ENCODE measurements at places on chromosomes 3 and 15.

- DNase-seq = no peak
These were observed 309.1 kb downstream of the KCNH8 start for GRCh38 chr3:19457449-19457848.

DNA sequence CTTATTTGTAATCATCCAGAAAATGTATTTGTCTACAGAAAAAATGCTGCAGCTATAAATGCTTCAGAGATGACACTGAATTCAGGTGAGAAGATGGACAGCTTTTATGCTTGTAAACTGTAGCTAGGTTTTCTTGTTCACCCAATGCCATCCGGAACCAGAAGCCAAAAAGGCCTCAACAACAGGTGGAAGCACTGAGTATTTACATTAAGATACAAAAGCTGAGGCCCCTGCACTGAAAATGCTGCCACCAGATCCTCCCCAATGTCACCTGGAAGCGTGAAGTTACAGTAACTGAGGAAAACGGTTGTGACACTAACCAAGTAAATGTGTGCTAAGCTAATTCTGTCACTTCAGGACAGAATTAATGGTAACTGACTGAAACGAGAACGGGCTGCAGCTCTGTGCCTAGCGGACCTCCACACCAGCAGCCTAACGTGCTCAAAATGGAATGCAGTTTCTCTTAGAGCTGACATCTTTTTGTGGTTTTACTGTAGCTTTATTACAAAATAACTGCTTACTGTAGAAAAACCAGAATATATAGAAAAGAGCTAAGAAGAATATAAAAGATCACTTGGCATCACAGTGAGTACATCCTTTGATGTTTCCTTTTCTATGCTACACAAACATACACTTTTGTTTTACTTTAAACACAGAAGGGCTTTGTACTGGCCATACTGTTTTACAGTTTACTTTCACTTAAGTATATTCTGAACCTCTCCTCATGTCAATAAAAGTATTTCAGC, 7.6 kb downstream of the CHSY1 start:
- DNase-seq = no peak

DNA sequence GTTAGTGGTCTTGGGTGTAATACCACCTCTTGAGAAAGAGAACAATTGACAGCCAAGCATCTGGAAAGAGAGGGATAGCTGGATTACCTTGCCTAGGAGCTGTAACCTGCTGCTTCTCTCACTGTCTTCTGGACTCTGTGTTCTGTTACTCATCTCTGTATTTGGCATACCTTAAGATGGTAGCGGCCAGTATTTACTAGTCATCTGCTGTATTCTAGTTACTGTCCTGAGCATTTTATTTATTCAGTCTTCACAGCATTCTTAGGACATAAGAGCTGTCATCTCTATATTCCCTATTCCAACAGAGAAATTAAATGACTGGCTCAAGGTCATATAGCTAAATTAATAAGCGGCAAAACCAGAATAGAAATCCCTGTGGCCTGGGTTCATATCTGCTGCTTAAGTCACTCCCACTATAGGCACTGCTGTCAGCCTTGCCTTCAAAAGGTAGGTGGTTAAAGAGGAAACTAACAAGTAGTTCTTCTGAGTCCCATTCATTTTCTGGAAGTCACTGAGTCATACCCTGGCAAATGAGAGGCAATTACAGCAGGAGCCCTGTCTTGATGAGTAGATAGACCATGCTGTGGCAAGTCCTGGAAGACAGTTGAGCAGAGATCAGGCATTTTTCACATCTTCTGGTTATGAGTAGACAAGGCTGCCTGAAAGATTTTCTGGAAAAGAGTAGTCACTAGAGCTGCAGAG, 68.2 kb downstream of the RAB7A start:
- no peak for DNase-seq

DNA sequence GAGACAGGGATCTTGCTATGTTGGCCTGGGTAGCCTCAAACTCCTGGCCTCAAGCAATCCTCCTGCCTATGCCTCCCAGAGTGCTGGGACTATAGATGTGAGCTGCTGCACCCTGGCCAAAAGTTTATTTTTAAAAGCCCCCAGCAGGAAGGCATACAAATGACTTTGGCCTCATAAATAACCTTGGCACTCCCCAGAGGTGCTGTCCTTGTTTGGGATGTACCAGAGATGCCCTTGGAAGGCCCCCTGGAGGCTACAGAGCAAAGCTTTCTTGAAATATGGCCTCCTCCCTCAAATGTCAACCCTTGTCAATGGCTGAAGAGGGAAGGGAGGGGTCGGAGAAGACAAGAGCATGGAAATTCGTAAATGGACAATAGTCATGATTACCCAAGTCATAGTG, 14.0 kb upstream of the RTP3 start:
- DNase-seq = no peak

- DNase-seq = no peak
These were observed 38.6 kb upstream of the CSPG4 start for GRCh38 chr15:75751116-75751875.

DNA sequence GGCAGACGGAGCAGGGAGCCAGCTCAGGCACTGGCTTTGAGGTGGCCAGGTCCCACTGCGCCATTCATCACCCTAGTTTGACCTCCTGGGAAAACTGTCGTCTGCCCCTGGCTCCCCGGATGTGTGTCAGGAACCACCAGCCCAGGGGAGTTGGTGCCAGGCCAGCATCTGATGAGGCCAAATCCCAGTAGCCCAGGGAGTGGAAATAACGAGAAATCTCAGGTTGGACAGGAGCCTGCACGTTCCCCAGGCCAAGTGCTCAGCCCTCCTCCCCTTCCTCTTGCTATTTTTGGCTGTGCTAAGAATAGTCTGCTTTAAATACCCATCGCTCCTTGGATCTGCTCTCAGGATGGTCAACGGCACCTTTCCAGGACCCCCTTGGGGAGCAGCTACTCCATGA, 93.1 kb upstream of the RPL32 start:
- DNase-seq = no peak

DNA sequence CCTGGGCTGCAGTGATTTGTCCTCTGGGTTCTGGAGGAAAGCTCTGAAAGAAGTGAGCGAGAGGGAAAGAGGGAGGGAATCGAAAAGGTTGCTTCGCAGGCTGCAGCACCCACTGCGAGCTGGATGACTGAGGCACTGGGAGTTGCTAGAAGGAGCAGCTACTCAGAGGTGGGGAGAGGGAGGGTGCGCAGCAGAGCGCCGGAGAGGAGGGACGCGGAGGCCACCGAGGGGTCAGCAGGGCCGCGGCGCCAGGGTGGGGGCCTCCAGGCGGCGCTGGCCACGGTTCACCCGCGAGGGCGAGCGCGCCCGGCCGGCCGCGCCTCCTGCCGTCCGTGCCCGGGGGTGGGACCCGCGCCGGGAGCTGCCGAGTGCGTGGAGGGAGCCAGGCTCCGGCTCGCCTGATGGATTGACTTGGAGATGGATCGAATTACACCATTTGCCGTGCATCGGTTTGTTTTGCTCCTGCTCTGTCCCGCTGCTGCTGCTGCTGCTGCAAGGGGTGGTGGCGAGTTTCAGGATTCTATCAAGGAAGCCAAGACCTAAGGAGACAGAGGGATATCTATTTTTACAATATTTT, at the start of gene SEMA6D:
SEMA6D (plus strand) TSS at position 470 of the 577 bp plus-strand sequence. CDS start 42,294 bp downstream, outside the sequence.
- peak; percentile 51 for DNase-seq

DNA sequence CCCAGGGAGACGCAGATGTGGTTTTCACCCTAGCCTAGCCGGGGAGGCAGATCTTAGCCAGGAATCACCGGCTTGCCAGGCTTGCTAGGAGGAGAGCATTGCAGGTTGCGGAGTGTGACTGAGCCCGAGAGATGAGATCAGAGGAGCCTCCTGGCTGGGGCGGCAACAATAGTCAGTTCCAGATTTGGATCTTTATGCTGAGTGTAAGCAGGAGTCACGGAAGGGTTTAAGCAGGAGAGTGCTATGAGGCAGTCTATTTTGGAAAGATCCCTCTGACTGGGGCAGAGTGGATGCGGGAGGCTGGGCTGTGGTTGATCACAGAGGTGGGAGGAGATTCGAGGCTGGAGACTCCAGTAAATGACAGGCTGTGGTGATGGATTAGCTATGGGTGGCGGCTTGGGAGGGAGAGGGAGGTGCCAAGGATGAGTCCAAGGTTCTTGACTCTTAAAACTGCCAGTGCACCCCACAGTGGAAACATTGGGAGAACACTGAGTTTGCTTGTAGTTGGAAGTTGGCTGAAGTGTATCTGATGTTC, 10.4 kb upstream of the BAHD1 start:
- no peak for DNase-seq

- no peak for DNase-seq
These were observed 39.1 kb downstream of the ABHD5 start for GRCh38 chr3:43729707-43730414.

DNA sequence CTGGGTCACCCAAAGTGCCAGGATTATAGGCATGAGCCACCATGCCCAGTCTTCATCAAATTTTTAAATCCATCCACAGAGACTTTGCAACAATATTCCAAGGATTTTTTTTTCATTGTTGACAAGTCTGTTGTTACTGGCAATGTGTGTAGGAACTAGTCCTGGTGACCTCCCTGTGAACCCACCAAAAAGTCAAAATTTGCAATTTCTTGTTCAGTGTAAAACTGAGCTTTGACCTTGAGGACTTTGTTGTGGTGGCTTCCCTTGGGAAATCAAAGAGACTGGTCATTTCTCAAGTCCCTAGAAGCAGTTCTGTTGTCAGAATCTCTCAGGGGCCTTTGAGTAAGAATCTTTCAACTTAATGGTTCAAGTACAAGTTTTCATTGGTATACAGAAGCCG, 36.9 kb upstream of the COL8A1 start:
- DNase-seq = no peak

GRCh38 chr3:126954141-126954842, 28.6 kb upstream of the PLXNA1 start:
- no peak for DNase-seq

- no peak for DNase-seq
These were observed 2.4 kb downstream of the PML start for GRCh38 chr15:73996939-73997338.

GRCh38 chr15:89393056-89393455, 58.4 kb upstream of the POLG start:
- no peak for DNase-seq

- DNase-seq = no peak
These were observed 38.8 kb downstream of the SATB1 start for GRCh38 chr3:18386274-18386890.

DNA sequence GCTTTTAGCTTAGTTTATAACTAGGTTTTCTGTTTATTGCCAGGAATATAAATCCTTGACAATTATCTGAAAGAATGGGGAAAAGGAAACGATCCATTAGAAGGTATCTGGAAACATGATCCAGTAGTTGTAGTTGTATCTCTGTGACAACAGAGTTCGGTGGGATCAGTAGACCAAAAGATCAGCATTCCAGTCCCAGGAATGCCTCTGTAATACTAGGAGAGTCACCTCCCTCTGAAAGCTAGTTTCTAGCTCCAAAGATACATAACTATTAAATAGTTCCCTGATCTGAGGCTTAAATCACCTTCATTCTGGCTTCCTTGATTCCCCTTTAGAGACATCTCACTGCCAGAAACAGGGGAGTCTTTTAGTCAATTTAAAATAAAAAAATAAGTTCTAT, 34.1 kb downstream of the MB21D2 start:
- no peak for DNase-seq

GRCh38 chr3:150116196-150116595, 145.5 kb upstream of the PFN2 start:
- no peak for DNase-seq

DNA sequence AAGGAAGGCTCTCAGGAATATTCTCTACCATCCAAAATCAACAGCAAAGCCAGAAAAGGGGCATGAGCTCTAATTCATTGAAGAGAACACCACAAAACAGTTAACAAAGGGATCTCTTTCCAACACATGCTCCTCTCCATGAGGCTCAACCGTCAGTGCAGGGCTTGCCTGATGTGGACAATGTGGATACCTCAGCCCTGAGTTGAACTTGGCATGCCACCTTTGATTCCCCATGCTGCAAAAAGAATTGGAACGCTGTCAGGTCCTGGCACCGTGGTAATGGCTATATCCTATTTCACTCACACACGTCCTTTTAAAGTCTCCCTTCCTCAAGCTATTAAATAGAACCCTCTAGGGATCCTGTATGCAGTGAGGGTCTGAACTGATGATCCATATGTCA, 30.7 kb upstream of the IP6K2 start:
- no peak for DNase-seq

- no peak for DNase-seq
These were observed 140.5 kb downstream of the FNDC3B start for GRCh38 chr3:172179680-172180399.

DNA sequence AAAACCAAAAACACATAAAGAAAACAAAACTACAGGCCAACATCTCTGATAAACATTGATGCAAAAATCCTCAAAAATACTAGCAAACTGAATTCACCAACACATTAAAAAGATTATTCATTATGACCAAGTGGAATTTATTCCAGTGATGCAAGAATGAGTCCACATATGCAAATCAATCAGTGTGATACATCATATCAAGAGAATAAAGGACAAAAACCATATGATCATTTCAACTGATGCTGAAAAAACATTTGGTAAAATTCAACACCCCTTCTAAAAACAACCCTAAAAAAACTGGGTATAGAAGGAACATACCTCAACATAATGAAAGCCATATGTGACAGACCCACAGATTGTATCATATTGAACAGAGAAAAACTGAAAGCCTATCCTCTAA, 265.6 kb upstream of the DCBLD2 start:
- DNase-seq = no peak

- no peak for DNase-seq
These were observed 183.3 kb downstream of the NR1D2 start for GRCh38 chr3:24128199-24129005.

GRCh38 chr3:190224863-190225692, 97.2 kb downstream of the CLDN1 start:
- DNase-seq = peak; percentile 1

DNA sequence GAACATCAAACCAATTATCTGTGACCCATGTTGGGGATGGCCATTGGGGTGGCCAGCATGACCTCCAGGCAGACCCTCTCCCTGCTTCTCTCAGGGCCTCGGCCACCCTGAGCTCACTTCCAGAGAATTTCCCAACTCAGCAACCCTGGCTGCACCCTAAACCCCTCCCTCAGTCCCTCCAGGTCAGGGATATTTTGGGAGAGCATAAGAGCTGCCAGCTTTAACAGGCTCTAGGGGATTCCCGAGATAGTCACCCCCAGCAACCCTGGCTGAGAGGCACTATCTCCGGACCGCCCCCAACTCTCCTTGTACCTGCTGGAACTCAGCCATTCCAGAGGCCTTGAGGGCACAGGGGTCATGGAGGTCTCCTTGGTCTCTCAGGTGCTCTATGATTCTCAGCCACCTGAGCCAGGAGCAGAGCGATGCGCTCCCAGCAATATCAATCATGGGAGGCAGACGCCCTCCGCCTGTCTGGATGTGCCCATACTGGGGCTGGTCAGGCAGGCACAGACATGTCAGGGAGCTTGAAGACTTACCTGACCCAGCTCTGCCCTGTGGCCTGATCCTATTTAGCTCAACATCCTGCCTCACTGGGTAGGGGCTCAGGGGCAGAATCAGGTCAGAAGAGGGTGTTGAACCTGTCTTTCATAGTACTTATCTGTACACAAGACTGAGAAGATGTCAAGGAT, 34.9 kb upstream of the CILP start:
- DNase-seq = no peak

Data from NCI-H1694 (cell line).